ENCODE measurements at places on chromosomes 6 and 20.
A peak's percentile ranks its signal among the peaks of the same experiment; 100 is the strongest.

GRCh38 chr20:35909796-35910195 is 44.5 kb downstream of the SCAND1 start:
- no peak for DNase-seq

DNA sequence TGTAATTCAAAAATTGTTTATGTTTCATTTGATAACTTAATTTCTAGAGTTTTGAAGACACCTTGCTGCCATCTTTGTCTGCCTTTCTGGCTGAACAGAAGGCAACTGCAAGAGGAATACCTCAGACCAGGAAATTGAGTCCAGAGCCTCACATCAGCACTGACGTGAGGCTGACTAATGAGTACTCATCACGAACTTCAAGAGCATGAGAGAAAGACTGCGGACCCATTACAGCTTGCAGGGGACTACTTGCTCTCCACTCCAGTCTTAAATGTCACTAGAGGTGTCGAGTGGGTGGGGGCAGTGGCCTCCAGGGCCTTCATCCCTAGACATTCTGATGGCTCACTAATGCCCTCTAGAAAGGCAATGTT is 109.5 kb upstream of the SSTR4 start:
- no peak for DNase-seq

DNA sequence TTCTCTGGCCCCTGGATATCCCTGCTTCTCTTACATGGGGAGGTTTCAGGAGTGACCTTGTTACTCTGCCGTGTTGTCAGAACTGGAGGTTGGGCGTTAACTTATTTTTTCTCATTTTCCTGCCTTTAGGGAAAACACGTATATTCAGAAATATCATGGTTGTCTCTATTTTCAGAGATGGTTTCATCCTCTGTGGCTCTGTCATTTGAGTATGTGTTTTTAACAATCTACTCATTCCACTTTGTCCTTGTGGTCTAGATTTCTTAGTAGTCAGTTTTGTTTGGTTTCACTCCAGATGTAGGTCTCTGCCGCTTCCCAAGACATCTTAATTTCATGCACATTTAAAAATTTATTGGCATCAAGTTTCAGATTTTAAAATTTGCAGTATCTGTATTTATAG is 45.9 kb downstream of the KCNS1 start:
- DNase-seq: no peak

DNA sequence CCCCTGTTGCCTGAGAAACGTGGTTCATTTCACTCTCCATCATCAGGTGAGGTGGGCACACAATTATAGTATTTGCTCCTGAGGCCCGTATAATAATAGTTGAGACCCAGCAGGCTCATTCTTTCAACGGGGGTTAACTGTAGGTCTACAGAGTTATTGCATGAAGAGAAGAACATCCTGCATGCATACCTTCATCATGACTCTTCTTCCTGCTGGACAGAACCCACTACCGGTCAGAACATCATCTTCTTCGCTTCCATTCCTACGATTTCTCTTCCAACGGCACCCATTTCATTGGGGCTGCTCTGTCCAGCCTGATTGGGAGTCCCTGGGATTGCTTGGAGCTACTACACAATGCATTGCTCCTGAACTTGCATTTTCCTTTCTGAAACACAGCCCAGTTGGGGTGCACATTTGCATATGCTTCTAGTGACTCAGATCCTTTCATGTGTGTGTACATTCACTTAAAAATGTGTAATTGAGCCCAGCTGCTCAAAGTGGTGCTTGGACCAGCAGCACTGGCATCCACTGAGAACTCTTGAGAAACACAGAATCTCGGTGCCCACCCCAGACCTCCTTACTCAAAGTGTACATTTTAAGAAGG is 57.4 kb downstream of the SLC24A3 start:
- no peak for DNase-seq

GRCh38 chr6:3366596-3367413 is 90.0 kb downstream of the SLC22A23 start:
- DNase-seq: no peak

- DNase-seq: no peak
These were observed 1.0 kb upstream of the MTRES1 start for GRCh38 chr6:107026965-107027364.

DNA sequence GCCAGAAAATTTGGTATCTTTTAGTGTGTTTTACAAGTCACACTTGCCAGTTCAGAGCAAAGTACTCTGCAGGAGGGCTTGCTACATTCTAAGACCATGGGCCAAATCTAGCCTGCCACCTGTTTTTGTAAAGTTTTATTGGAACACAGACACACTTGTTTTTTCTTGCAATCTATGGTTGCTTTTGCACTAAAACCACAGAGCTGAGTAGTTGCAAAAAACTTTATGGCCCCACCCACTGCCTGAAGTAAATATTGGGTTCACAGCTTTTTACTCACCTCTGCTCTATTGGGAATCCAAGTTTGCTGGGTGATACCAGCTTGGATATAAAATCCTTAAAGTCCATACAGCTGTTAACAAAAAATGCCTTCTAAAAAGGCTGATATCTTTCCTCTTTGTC is 109.0 kb downstream of the ZFP64 start:
- no peak for DNase-seq

DNA sequence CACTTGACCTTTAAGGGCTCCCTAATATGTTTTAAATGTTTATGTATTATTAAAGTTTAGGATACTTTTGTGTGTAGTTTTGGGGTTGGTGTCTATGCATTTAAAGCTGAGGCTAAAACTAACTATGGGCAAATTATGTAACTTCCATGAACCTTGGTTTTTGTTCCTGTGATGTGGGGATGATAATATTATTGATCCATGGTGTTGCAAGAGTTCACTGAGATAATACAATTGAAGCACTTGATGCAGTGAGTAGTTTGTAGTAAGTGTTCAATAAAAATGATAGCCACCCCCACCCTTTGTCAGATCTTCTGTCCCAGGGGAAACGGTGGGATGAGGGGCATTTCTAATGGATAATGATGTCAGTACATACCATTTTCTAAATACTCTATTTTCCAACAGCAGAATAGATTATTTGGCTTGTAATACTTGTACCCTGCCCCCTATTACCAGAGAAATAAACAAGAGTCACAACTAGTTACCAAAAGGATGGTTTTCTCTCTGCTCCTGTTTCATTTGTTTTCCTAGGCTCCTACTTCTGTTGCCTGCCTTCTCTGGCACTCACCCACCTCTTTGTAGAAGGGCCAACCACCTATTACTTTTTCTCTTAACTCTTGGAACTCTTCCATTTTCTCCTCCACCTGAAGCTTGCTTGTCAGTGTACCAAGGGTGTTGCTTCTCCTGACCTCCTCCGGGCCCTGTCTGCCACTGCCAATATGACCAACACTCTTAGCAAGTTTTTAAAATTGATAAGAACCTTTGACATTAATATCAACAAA is 97.9 kb downstream of the RCAN2 start:
- no peak for DNase-seq

DNA sequence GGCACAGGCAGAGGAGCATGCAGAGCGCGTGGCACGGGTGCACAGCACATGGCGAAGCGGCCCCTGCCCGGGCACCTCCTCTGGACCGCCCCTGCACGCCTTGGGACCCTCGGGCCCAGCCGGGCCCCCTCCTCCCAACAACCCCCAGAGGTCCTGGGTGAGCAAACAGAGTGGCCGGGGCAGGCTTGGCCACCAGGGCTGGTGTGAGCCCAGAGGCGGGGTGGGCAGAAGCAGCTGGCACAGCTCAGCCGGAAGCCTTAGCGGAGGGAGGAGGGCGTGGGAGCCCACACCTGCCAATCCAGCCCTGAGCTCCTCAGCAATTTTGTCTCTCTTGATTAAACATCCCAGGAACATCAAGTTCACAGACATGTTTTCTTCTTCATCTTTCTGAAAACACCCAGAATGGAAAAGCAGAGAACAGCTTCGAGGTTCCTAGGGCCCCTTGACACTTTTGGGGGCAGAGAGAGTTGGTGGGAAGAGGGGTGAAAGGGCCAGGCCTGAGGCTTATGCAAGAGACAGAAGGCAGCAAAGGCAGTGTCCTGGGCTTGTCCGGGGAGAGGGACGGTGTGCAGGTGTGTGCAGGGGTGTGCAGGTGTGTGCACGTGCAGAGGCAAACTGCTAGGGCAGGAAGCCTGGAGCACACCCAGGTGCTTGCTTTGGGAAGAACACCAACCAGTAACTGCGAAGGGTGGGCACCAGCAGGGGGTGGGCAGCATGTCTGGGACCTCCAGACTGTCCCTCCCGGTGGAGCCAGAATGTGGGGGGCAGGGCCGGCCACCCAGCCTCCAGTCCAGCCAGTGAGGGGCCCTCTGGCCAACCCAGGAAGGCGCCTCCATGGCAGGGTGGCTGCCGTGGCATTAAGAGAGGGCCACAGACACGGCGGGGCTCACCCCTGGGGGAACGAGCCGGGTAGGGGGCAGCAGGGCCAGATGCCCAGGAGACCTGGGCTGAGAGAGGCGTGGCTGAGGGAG is 4.8 kb downstream of the HRH3 start:
- no peak for DNase-seq

GRCh38 chr6:8329562-8329961 is 105.8 kb downstream of the SLC35B3 start:
- DNase-seq: no peak

DNA sequence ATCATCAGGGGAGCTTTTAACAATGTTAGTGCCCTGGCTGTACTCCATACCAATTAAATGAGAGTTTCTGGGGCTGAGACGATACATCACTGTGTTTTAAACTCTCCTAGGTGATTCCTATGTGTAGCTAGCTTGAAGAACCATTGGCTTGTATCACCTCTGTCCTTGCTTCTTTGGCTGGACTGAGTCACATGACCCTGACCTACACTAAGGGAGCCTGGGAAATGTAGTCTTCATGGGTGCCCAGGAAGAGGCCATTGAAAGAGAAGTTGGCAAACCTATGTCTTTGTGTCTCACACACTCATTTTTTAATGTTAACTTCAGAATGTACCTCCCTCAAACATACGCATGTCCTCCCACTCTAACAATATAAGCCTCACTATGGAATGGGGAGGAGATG is 506.6 kb downstream of the DHX35 start:
- DNase-seq: no peak

- DNase-seq: no peak
These were observed 44.5 kb upstream of the PHACTR3 start for GRCh38 chr20:59559863-59560262.

- no peak for DNase-seq
These were observed 62.7 kb downstream of the FOXC1 start for GRCh38 chr6:1672379-1672778.

DNA sequence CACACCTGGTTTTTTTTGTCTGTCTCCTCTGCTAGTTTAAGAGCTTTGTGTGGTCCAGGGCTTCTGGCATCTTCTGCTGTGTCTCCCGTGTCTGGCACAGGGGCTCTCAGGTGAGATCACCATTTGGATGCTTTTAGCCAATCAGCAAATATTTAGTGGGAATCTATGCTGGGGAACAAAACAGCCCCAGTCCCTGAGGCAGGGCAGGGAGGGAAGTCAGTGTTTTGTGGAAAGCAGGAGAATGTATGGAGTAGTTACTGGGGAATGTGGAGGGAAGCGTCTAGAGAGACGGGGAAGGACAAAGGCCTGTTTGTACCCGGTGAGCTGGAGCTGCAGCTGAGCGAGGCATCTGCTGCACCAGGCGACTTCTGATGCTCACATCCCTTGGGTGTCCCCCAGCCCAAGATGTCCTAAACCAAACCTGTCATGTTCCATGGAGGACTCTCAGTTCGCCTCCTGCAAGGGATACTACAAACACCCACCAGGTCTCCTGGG is 49.3 kb upstream of the NNAT start:
- no peak for DNase-seq

DNA sequence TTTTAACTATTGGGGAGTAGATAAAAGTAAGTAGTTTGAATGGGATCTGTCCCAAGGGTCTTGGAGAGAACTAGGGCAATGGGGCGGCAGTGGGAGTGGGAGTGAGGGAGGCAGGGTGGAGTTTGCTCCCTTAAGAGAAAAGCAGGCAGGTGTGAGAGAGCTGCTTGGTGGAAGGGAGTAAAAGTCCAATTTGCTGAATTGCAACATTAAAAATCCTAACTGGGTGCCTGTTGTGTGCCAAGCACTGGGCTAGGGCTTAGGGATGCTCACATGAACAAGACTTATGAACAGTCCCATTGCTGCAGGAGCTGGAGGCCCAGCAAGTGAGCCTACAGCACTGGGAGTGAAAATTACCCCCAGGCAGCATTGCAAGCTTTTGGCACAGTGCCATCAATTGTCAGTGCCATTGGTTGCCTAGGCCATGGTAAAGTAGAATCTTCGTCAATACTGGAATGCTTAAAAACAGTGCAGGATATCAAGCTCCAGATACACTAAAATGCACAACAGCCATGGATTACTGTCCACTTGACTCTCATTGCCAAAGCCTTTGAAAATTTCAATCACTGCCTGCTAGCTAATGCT is 277.7 kb upstream of the JARID2 start:
- DNase-seq: no peak

DNA sequence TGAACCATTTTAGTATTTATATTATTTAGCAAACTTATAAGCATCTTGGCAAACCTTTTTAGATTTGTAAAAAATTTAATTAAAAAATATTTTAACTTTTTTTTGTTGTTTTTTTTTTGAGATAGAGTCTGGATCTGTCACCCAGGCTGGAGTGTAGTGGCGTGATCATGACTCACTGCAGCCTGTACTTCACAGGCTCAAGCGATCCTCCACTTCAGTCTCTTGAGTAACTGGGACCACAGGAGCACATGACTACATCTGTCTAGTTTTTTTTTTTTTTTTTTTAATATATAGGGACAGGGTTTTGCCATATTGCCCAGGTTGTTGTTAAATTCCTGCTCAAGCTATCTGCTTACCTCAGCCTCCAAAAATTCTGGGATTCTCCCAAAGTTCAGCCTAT is 161.1 kb downstream of the EYS start:
- no peak for DNase-seq

GRCh38 chr6:113825781-113826180 is 31.4 kb upstream of the MARCKS start:
- DNase-seq: peak; percentile 88

DNA sequence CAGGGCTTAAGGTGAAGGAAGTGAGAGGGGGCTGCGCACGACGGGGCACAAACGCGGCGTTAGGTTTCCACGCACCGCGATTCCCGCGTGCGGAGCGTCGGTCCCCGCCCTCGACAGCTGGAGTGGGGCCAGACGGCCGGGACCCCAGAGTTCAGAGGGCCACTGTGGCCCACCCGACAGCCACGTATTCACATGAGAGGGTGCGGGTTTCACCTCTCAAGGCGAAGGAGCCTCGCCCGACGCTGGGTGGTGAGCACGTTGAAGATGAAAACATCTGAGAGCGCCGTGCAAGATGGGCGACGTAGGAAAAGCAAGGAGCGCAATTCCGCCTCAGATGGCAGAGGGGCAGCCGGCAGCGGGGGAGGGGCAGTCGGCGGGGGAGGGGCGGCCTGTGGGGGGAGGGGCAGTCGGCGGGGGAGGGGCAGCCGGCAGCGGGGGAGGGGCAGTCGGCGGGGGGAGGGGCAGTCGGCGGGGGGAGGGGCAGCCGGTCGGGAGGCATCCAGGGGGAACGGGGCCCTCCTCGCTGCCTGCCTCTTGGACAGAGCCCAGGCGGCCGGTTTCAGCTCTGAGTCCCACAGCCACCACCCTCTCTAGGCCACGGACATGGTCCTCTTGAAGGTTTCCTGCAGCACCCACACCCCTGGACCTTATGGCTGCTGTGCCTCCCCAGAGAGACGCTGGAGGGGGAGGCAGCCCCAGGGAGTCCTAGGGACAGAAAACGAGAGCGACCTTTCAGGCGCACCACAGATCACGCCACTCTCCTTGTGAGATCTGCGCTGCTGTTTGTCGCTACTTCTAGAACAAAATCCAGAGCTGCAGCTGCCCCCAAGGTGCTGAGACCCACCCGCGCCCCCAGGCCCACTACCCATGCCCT is 113.7 kb downstream of the DLL1 start:
- DNase-seq: no peak

GRCh38 chr6:36241728-36242127 is 28.1 kb upstream of the PNPLA1 start:
- DNase-seq: no peak

All from NCI-H1105 (cell line).